ENCODE measurements at places on chromosomes 5 and 9.

- DNase-seq = no peak
Observed at GRCh38 chr5:138180183-138180782, 1.4 kb downstream of the KIF20A start.

- no peak for DNase-seq
Observed at GRCh38 chr5:175443514-175444059, 395 bp downstream of the DRD1 start.

GRCh38 chr5:92553326-92553725, 1027.7 kb downstream of the NR2F1-AS1 start:
- DNase-seq = no peak

GRCh38 chr9:123561046-123561445, 205.0 kb downstream of the CRB2 start:
- DNase-seq = no peak
